ENCODE measurements at places on chromosomes 11 and 22.
A peak's percentile ranks its signal among the peaks of the same experiment; 100 is the strongest.

GRCh38 chr11:66278363-66279091, 552 bp downstream of the CNIH2 start:
- DNase-seq = no peak

DNA sequence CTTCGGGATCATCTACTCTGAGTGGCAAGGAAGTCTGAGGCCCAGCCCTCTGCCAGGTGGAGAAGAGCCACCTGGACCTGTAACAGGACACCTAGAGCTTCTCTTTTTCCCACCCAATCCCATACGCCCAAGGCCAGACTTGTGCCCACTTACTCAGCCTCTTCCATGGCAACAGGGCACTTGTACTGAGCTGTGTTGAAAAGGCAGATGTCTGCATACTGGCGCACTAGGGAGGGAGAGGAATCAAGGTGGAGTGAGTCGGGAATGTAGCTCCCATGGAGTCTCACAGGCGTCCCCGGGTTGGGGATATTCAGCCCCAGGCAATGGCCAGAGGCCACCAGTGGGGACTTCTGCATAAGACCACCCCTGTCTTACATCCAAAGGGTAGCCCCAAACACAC, 36.1 kb downstream of the TPBGL start:
- no peak for DNase-seq

GRCh38 chr11:62542750-62543567, 3.6 kb downstream of the AHNAK start:
- DNase-seq = peak; percentile 52

DNA sequence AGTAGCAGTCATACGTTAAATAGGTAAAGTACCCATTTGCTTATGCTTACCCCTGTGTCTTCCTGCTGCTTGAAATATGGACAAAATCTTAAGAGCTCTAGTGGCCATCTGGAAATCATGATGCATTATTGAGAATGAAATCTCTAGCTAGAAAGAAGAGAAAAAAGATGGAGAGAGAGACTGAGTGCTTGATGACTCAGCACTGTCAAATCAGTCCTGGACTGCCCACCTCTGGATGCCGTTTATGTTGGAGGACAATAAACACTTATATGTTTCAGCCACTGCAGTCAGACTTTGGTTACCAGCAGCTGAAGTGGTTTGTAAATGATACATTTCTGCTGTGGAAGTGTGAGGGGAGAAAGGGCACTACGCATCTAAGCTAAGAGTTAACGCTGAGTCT, 3.6 kb downstream of the OR8B4 start:
- no peak for DNase-seq

DNA sequence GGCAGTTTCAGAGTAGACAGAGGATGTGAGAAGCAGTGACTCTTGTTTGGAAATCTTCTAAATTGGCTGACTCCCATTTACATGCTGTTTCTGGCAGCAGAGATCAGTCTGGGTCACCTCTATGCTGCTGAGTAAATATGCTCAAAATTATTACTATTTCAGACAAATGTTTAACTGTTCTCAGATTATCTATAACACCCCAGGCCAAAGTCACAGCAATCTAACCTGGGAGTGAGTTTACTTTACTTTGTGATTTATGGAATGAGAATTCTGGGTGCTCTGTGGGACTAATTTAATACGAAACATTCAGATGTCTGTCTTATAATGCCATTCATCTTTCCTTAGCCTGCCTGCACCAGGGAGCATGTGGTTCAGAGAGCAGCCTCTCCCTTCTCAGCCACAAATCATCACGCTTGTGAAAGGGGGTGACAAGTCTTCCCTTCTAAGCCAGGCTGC, 282.5 kb upstream of the MPPED2 start:
- DNase-seq = no peak

GRCh38 chr11:48043991-48044512, 63.7 kb downstream of the PTPRJ start:
- DNase-seq = no peak

GRCh38 chr22:49124608-49125007, 703.1 kb downstream of the BRD1 start:
- no peak for DNase-seq

- no peak for DNase-seq
Observed at GRCh38 chr22:29393019-29393608, 4.7 kb upstream of the AP1B1 start.

GRCh38 chr11:130300567-130300966, 14.2 kb downstream of the ZBTB44 start:
- DNase-seq = no peak
